ENCODE measurements at places on chromosomes 5 and 9.

DNA sequence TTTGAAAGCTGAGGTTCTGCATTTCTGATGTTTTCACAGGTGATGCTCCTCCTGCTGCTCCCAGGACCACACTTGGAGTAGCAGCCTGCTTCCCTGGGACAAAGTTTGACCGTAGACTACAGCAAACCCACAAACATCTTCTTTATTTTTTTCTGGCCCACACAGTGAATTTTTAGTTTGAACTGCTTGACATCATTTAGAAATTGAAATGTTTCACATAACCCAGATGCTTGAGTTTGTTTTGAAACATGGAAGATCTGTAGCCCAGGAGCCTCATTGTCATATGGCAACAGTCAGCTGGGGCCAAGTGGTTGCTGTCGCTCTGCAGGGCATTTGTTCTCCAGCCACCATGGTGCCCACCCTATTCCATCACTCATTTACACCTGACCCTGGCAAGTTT lies 8.4 kb downstream of the SH3TC2 start:
- no peak for DNase-seq

GRCh38 chr9:115513148-115513547 lies 395.2 kb upstream of the TNC start:
- peak; percentile 28 for DNase-seq

DNA sequence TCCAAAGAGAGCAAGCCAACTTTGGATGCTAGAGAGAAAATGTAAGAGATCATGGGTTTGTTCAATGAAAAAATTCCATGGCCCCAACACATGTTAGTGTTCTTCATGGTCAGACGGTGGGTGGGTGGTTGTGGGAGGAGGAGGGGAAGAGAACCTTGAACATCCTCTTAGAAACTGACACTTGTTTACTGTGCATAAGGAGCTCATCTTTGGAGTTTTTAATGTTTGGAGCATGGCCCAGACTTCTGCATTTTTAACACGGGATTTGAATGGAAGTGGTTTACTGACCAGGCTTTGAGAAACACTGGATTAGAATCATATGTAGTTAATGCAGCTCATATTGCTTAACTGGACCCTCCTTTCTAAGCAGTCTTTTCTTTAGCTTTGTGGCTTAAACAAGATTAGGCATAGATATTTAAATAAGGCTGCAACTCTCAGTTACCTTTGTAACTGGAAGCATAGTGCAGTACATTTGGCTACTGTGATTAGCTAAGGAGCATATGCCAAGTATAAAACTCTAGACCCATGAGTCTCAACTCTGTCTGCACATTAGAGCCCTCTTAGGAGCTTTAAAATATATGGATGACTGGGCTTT lies 60.1 kb downstream of the FOCAD start:
- no peak for DNase-seq

- peak; percentile 22 for DNase-seq
These were observed 64.6 kb downstream of the SH3TC2 start for GRCh38 chr5:148998174-148998797.

DNA sequence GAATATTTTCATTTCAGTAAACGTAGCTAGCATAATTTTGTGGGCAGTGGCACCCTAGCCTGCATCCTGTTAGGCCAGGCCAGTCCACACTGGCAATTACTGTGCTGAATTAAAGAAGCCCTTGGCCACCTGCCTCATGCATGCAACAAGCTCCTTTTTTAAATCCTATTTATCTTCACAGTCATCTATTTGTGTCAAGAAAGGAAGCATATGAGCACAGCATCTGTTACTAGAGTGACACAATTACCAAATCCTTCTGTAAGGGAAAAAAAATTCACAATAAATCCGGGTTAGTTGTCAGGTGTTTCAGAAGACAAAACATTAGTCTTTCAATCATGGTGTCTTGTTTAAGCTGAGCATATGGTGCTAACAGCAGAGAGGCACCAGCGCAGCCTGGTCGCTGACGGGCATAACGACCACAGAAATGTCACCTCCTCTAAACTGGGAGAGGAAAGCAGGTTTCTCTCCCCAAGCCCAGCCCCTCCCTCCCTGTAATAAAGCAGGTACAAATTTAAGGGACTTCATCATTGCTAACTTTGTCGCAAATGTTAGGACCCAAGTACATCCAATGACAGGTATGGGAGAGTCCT lies 520.6 kb downstream of the CTNND2 start:
- no peak for DNase-seq

- DNase-seq = no peak
These were observed 294.2 kb upstream of the PTGER4 start for GRCh38 chr5:40385544-40385943.

- no peak for DNase-seq
These were observed 19.1 kb upstream of the LMNB1 start for GRCh38 chr5:126757713-126758357.

DNA sequence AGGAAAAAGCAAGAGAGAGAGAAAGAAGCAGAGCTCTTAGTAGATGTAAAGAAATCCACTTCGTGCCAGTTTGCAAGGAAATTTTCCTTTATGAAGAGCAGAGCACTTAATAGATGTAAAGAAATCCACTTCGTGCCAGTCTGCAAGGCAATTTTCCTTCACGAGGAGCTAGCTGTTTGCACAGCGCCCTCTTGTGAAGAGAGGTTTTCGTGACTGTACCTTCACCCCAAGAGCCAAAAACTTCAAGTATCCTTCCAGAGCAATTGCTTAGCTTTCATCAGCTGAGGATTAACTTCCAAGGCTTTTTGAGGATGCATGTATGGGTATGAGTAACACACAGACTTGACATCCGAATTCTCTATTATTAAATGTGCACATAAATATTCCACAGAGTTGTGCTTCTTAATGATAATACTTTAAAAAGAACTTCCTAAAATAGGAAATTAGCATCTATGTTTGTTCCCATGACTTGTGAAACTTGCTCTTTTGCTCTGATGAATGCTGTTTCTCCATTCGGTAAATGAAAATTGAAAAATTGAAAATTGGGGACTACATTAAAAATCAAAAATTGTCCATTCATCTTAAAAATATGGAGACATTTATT lies 525.6 kb downstream of the PDE4D start:
- peak; percentile 35 for DNase-seq

DNA sequence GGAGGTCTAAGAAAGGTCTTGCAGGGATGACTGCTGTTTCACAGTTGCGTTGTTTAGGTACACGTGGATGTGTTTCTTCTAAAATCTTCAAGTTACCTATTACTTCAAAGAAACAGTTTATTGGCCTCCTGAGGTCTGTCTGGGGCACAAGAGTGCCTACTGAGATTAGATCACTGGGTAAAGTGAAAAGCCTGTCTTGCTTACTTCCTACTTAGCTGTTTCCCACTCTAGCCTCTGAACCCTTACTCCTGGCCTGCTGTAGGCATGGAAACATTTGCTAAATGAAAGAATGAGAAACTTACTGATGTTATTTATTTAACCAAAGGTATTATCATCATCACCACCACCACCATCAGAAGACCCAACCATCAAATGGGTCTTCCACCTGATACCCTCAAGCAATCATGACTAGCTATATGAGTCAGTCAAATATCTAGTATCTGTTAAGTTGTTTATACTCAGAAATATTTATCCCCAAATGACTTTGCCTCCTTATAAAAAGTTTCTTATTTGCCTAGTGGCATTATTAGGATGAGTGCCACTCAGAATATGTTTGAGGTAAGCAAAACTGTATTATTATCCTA lies 92.5 kb downstream of the ELAVL2 start:
- DNase-seq = no peak

- DNase-seq = no peak
These were observed 15.8 kb downstream of the NEK6 start for GRCh38 chr9:124273427-124274160.

- peak; percentile 69 for DNase-seq
These were observed 159.2 kb upstream of the RAI14 start for GRCh38 chr5:34496701-34497469.

- DNase-seq = no peak
These were observed 792.8 kb upstream of the NUDT12 start for GRCh38 chr5:104355350-104355749.

GRCh38 chr5:40555886-40556285 lies 123.8 kb upstream of the PTGER4 start:
- no peak for DNase-seq

DNA sequence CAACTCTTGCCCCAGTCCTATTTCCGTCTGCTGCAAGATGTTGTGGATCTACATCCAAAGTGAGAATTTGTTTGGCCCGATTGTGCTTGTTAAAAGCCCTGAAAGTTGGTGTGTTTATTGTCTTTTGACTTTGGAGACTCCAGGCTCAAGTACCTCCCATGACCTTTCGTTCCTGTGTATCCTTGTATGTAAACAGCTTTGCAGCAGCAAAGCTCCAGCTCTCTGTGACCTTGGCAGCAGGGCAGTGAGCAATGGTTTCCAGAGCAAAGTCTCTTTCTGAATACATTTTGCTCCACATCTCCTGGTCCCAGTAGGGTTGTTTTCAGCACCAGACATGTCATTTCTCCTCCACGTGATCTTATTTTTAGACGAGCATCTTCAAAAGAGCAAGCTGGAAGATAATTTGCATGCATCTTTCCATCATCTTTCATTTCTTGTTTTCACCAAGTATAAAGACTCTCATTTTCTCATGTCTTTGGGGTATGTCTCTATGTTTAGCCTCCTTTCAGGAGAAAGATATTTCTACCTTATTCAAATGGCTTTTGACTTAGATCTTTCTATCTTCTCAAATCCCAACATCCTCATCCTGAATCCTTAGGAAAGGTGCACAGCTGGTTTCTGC lies 68.1 kb upstream of the ERCC6L2 start:
- DNase-seq = no peak

- no peak for DNase-seq
These were observed 20.7 kb upstream of the FAM13B start for GRCh38 chr5:138053554-138053953.

- no peak for DNase-seq
These were observed 1067.0 kb downstream of the CDH18 start for GRCh38 chr5:18920966-18921365.

DNA sequence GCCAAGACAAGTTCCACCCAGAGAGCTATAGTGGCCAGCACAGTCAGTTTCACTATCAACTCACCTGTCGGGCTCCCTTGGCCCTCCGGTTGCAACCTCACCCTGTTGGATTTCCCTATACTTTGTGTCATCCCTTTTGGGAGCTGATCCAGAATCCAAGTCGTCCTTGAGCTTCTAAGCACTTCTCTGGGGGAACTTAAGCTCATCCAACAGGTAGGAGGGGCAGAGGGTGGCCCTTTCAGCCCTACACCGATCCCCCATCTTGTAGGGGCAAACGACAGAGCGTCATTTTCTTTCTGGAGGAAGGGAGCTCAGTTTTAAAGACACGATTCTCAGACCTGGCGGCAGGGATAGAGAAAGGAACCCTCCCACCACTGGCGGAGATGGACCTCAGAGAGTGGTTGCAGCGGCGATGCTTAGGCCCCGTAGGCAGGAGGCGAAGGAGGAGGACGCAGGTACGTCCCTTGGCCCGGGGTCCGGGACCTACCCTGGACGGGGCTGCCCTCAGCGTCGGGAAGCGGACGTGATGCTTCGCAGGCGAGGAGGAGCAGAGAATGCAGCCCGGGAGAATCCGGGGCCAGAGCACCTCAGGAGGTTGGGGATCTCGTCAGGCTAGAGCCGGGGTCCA lies 519 bp downstream of the ZER1 start:
- DNase-seq = no peak

DNA sequence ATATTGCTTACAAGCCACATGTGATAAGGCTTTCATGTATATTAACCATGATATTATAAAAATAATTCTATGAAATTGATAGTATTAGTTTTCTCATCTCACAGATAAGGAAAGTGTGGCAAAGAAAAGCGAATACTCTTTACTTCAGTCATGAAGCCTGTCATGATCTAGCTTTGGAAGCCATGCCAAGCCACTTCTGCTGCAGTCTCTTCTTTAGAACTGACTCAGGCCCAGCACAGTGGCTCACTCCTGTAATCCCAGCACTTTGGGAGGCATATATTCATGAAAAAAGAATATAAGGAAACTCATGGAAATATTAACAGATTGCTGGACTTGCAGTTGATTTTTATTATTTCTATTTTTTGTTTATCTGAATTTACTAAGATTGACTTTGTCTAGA lies 42.9 kb upstream of the PJA2 start:
- DNase-seq = no peak

- DNase-seq = no peak
These were observed 33.5 kb downstream of the OR1J1 start for GRCh38 chr9:122444041-122444733.

- DNase-seq = no peak
These were observed 1040.8 kb downstream of the TAF11L14 start for GRCh38 chr5:18675041-18675440.

DNA sequence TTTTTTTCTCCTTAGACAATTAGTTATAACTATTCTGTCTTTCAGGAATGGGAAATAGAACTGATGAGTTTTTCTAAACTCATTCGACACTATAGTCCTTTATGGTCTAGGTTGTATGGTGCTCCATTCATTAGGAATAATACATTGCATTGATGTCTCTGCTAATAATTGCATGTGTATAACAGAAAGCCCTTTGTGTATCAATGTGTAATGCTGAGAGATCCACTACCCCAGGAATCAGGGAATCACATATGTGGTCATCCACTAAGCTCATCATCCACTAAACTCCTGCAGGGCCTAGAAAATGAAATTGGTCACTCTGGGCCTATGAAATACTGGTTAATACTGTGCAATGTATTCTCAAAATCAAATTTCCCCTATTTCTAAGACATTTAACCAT lies 242.0 kb upstream of the CDH18 start:
- DNase-seq = no peak

DNA sequence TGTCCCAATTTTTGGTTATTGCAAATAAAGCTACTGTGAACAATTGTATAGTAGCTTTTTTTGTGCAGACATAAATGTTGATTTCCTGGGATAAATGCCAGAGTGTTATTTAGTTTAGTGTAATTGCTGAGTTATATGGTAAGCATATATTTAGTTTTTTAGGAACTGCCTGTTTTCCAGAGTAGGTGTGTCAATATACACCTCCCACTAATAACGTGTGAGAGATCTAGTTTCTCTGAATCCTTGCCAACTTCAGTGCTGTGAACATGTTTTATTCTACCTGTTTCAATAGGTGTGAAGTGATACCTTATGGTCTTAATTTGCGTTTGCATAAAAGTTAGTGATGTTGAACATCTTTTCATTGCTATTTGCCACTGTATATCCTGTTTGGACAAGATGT lies 9.1 kb upstream of the OR2S2 start:
- DNase-seq = no peak

DNA sequence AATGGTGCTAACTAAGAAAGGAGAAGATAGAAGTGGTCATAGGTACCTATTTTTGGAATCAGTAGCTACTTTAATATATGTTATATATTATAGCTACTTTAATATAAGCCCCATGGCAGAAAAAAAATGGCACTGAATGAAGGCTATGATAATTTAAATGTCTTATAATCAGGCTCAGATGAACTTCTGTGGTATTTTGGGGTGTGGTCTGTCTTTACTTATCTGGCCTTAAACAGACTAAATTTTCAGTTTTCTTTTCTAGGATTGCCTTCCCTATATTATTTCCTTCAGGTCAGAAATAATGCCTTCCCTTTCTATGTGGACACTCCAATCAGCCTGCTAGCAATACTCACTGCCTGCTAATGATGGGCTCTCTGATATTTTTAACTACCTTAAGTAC lies 292.3 kb downstream of the SLF1 start:
- no peak for DNase-seq

GRCh38 chr9:94611638-94612068 lies 18.0 kb upstream of the FBP2 start:
- no peak for DNase-seq

GRCh38 chr5:140344683-140345423 lies 1.6 kb downstream of the HBEGF start:
- no peak for DNase-seq

- DNase-seq = no peak
These were observed 7.3 kb downstream of the PKD2L2 start for GRCh38 chr5:137896560-137896959.

GRCh38 chr5:176187276-176188062 lies 50.8 kb upstream of the SIMC1 start:
- no peak for DNase-seq

GRCh38 chr5:176609724-176610434 lies at the start of gene GPRIN1:
Gene GPRIN1, minus strand, starts transcription at chr5:176610156. Its CDS starts 10,322 bp downstream, at chr5:176599834.
- DNase-seq = peak; percentile 57
